Neural progenitor cell (in vitro differentiated cells): ENCODE measurements at places on chromosomes 2 and 18.
A peak's percentile ranks its signal among the peaks of the same experiment; 100 is the strongest.

DNA sequence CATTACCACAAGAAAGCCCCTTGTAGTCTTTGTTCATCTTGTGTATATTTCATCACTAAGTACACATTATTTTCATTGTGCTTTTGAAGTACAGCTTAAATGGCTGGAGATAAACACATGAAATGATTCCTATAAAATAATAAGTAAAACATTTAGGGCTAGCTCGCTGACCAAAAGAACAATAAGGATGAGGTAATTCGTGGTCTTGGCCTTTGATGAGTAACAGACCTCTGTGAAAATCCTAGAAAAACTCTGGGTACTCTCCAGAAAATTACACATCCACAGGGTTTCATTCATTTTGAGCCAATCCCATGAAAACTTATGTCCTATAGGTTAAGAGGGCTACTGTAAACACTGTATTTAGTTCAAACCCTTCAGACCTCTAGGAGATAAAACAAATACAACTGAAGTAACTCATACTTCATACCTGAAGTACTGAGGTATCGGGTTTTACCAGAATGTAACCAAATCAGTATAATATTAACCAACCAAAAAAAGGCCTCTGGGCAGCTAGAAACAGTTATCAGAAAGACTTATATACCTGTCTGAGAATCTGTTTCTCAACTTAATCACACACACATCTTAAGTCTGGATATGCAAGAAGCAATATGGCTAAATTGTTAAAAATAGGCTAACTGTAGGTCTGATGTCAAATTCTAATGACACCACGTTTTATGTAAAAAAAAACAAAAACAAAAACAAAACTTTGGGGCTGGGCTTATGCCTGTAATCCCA lies 31.0 kb downstream of the CFAP36 start:
- no peak overlapping the region for H3K27ac ChIP-seq
- DNase-seq = no peak
- no peak overlapping the region for H3K4me3 ChIP-seq
- H3K27me3 ChIP-seq = no peaks in the 10 kb centered on the region
- H3K36me3 ChIP-seq = peaks cover 5% of the 10 kb centered on the region

DNA sequence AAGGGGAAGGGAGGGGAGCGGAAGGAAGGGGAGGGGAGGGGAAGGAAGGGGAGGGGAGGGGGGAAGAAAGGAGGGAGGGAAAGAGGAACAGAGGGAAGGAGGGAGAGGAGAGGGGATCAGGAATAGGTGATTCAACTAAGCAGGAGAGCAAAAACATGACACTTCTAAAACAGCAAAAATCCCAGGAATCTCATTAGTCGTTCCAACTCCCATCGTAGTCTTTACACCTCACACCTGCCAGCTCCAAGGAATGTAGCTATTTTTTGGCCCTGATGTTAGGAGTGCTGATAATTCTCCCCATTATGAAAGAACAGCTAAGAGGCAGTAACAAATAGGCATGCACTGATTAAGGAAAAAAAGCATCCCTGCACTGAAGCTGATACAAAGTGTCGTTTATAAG lies 709.9 kb upstream of the PKDCC start:
- no peak for DNase-seq
- no peaks in the 10 kb centered on the region for H3K36me3 ChIP-seq
- no peaks in the 10 kb centered on the region for H3K27me3 ChIP-seq
- no peak overlapping the region for H3K4me3 ChIP-seq
- H3K4me1 ChIP-seq = peaks cover 3% of the 10 kb centered on the region

- H3K27ac ChIP-seq = no peak overlapping the region
- H3K36me3 ChIP-seq = no peaks in the 10 kb centered on the region
- H3K4me1 ChIP-seq = no peaks in the 10 kb centered on the region
- no peaks in the 10 kb centered on the region for H3K27me3 ChIP-seq
- no peak for DNase-seq
Measured at GRCh38 chr2:155748131-155748530, 584.4 kb downstream of the NR4A2 start.

GRCh38 chr18:56568986-56569385 lies 69.4 kb downstream of the TXNL1 start:
- no peaks in the 10 kb centered on the region for H3K36me3 ChIP-seq
- no peak overlapping the region for H3K27ac ChIP-seq
- peaks cover 7% of the 10 kb centered on the region for H3K4me1 ChIP-seq
- H3K27me3 ChIP-seq = no peaks in the 10 kb centered on the region

- H3K27me3 ChIP-seq = no peaks in the 10 kb centered on the region
- peak; percentile 3 for DNase-seq
- H3K4me3 ChIP-seq = no peak overlapping the region
- no peak overlapping the region for H3K27ac ChIP-seq
- H3K36me3 ChIP-seq = no peaks in the 10 kb centered on the region
Measured at GRCh38 chr2:79716266-79716665, 203.4 kb downstream of the CTNNA2 start.

DNA sequence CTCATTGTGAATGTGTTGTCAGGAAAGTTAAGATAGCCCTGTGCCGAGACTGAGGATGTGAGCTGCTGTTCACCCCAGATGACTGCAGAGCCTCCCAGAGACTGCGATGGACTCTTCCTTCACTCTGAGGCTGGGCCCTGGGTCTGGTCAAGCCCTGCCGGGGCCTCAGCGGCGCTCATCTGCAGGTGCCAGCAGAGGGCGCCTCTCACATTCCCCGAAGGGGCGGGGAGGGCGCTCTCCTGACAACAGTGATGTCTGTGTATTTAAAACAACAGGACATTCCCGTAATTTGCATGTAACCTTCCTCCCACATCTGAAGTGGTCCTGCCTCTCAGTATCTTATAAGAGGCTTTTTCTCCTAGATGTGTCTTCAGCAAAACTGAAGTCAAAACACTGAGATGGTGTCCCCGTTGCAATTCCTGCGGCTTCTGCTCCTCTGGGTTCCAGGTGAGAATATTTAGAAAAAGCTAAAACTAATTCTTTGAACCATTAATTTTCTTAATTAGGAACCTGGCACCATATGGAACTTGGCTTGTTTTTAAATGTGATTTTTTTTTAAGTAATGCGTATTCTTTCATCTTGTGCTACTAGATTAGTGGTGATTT lies 1377.9 kb downstream of the RPIA start:
- no peak for DNase-seq
- no peak overlapping the region for H3K4me3 ChIP-seq
- H3K4me1 ChIP-seq = no peaks in the 10 kb centered on the region

GRCh38 chr2:177530561-177530960 lies 138.0 kb downstream of the AGPS start:
- H3K36me3 ChIP-seq = no peaks in the 10 kb centered on the region
- no peak overlapping the region for H3K4me3 ChIP-seq
- no peak overlapping the region for H3K27ac ChIP-seq
- H3K4me1 ChIP-seq = no peaks in the 10 kb centered on the region
- no peak for DNase-seq

DNA sequence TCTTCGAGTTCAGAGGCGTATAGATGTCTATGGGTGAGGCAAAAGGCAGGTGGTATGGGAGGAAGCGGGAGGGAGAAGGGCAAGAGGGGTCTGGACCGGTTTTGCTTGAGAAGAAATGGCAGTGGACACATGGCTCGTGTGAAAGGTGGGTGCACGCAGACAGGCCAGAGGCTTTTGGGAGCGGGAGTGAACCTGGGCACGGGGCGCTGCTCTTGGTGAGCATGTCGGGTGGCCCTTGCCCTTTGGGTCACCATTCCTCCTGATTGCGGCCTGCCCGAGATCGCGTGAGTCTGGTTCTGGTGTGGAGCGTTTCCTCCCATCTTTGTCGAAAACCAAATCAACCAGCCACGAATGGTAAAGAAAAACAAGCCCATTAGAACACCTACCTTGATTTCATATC lies 12.6 kb downstream of the LDLRAD4 start:
- DNase-seq = no peak
- no peak overlapping the region for H3K27ac ChIP-seq
- H3K4me3 ChIP-seq = no peak overlapping the region
- H3K27me3 ChIP-seq = no peaks in the 10 kb centered on the region
- no peaks in the 10 kb centered on the region for H3K36me3 ChIP-seq
- H3K4me1 ChIP-seq = peaks cover 9% of the 10 kb centered on the region

DNA sequence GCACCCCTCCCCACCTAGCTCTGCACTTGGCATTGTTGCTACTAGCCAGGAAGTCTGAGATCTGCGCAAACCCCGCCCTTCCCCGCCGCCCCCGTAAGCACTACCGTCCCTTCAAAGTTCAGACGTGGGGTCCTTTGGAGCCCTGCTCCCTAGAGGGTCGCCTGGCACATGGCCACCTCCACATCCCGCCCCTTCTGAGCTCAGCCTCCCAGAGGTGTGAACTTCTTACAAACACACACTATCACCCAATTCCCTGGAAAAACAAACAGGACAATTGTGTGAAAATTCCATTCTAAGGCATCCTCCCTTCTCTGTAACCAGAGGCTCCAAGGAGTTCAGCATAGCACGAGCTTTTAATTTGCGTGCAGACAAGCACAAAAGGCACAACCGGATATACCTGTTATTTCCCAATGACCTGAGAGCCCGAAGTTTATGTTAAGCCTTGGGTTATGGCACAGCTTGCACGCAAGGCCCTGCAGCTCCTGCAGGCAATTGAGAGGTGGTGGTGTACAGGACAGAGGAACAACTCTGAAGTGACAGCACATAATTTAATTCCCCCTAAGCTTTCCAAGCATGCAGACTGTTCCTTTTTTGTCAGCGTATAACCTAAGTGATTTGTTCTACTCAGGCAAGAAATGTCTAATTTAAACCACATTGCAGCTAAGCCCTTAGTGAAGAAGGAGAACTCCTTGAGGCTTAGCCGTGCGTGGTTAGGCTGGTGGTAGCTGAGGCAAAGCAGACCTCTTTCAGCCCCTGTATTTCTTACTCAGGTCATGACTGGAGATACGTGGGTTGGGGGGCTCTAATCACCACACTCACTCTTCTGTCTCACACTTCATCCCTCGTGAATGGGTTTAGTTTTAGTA lies 20.3 kb upstream of the CYP1B1 start:
- peak; percentile 7 for DNase-seq
- peaks cover 44% of the 10 kb centered on the region for H3K27me3 ChIP-seq
- H3K4me3 ChIP-seq = no peak overlapping the region
- peaks cover 37% of the 10 kb centered on the region for H3K4me1 ChIP-seq
- no peaks in the 10 kb centered on the region for H3K36me3 ChIP-seq

GRCh38 chr2:63131196-63131595 lies 80.6 kb downstream of the OTX1 start:
- H3K27ac ChIP-seq = no peak overlapping the region
- no peaks in the 10 kb centered on the region for H3K4me1 ChIP-seq
- no peaks in the 10 kb centered on the region for H3K27me3 ChIP-seq
- DNase-seq = no peak
- H3K36me3 ChIP-seq = no peaks in the 10 kb centered on the region

DNA sequence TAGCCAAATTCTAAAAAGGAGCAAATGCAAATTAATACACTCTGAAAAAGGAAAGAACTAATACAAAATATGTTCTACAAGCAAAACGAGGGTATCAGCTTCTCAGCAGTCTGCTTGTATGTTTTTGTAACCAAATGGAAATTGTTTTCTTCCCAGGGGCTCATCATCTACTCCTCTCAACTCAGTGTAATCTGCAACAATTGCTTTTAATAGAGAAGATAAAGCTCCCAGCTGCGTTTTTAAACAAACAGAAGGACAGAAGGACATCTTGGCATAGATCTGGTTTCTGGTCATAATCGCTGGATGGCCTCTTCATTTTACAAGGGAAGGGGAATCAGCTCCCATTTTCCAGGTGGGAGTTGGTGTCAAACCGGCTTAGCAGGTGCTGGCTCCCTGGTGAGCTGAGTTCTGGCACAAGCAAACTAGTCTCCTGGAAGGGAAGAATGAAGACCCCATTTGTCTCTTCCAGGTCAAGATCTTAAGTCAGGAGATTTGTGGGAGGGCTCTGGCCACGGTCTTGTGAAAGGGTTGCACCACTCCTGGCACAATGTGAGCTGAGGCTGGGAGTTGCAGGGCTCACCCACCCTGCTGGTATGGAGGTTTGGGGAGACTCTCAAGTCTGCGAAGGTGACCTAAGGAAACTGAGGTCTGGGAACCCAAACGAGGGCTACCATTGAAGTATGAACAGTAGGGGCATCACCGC lies 41.6 kb downstream of the NPPC start:
- H3K4me3 ChIP-seq = no peak overlapping the region
- no peaks in the 10 kb centered on the region for H3K36me3 ChIP-seq
- no peaks in the 10 kb centered on the region for H3K4me1 ChIP-seq
- H3K27me3 ChIP-seq = no peaks in the 10 kb centered on the region
- no peak overlapping the region for H3K27ac ChIP-seq

DNA sequence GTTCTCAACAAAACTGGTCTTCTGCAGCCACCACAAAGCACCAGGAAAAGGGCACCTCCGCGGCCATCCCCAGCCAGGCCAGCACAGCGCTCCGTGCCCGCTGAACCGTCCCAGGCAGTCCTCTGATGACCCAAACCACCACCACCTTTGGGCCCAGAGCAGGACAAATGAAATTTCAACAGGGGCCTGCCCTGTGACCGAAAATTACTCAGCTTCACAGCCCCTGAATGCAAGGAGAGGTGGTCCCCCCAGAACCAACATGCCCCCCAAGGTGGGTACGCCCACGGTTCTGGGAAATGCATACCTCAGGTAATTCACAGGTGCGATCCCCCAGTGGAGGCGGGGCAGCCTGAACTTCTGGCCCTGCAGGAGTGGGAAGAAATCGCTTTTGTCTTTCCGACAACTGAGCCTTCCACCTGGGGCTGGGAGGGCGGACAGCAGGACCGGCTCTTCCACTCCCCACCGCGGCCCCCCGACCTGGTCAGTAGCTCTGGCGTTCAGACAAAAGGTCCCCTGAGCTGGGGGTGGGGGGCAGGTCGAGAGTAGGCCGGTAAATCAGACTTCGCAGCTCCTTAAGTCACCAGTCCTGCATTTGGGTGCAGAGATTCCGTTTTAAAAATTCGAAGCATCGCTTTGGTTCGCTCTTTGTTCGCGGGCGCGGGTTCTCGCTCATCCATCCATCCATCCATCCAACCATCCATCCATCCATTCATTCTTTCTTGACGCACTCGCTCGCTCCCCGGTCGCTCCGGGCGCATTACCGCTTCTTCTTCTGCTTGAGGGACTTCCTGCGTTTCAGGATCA lies 1.4 kb downstream of the ARL4C start:
- peak; percentile 53 for DNase-seq
- peak overlapping the region; percentile 97 for H3K4me3 ChIP-seq
- H3K36me3 ChIP-seq = peaks cover 17% of the 10 kb centered on the region
- H3K27me3 ChIP-seq = no peaks in the 10 kb centered on the region

- H3K4me3 ChIP-seq = no peak overlapping the region
- no peaks in the 10 kb centered on the region for H3K27me3 ChIP-seq
- no peak overlapping the region for H3K27ac ChIP-seq
- no peak for DNase-seq
- H3K4me1 ChIP-seq = peaks cover 18% of the 10 kb centered on the region
Measured at GRCh38 chr2:170578606-170579005, 136.5 kb upstream of the SP5 start.

GRCh38 chr18:45755934-45756333 lies 32.0 kb downstream of the SLC14A1 start:
- DNase-seq = no peak
- H3K36me3 ChIP-seq = no peaks in the 10 kb centered on the region

DNA sequence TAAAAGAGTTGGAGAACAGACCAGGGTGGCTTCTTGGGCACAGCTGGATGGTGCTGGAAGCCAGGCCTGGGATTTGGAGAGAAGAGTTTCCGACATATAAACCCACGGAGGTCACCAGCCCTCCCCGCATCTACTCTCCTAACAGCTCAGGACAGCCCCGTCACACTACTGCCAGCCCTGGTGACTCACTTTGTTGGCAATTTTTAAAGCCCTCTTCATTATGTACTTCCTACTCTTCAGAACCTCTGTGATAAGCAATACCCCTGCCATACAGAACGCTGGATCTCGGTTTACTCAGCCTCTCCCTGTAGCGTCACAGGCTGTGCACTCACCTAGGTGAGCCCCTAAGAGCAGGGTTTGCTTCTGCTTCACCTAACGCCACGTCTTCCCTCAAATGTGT lies 48.1 kb downstream of the ID2 start:
- H3K27me3 ChIP-seq = no peaks in the 10 kb centered on the region
- DNase-seq = no peak
- H3K27ac ChIP-seq = no peak overlapping the region
- no peak overlapping the region for H3K4me3 ChIP-seq
